ENCODE measurements at places on chromosomes 12 and 14.

GRCh38 chr12:123134271-123134671, 16.6 kb downstream of the PITPNM2 start:
- DNase-seq: no peak

GRCh38 chr12:29783773-29784666, at the start of gene TMTC1:
Gene TMTC1 (minus strand): TSS chr12:29783942. CDS start chr12:29783751, 191 bp downstream.
- no peak for DNase-seq

- peak; percentile 41 for DNase-seq
These were observed at the start of gene COCH for GRCh38 chr14:30874120-30874998. Gene COCH (plus strand): TSS chr14:30874559. CDS start chr14:30874939, 380 bp downstream.

DNA sequence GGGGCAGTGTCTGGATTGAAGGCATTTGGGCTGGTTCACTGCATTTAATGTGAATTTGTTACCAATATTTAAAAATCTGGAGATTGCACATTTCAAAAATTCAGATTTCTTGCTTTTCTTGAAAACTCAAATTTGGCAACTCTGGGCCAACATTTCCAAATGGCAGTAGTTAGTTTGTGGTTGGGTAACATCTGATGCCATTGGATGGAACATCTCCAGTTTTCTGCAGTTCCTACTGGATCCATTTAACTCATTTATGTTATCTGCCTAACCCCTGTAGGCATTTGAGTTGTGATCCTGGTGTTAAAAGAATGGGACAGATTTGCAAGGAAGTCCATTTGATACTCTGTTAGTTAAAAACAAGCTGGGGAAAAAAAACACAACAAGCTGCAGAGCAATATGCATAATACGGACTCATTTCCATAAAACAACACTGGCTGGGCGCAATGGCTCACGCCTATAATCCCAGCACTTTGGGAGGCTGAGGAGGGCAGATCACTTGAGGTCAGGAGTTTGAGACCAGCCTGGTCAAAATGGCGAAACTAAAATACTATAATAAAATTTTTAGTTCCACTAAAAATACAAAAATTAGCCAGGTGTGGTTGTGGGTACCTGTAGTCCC, 7.9 kb downstream of the EIF2B2 start:
- DNase-seq: no peak

DNA sequence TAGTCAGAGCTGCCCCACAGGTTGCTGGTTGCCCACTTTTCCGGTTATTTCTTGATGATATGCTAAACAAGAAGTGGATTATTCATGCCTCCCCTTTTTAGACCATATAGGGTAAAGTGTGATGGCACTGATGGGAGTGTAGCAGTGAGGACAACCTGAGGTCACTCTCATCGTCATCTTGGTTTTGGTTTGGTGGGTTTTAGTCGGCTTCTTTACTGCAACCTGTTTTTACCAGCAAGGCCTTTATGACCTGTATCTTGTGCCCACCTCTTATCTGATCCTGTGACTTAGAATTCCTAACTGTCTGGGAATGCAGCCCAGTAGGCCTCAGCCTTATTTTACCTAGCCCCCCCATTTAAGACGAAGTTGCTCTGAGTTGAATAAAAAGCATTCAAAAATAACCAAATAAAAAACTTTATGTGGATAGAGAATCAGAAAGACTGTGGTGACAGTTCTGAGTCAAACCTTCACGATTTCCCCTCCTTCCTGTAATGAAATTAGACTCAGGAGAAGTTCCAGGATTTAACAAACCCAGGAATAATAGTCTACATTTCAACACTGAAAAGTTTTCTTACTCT, 144.2 kb downstream of the PAWR start:
- DNase-seq: no peak

- DNase-seq: no peak
These were observed 465.4 kb upstream of the MDGA2 start for GRCh38 chr14:48140804-48141203.

Data from Jurkat, Clone E6-1 (cell line).